ENCODE measurements at places on chromosomes 7 and 10. TPM values are rescaled to one million over a fixed set of nuclear protein-coding genes. Genes with fewer than 3 reads are reported as not detected.

CTAGE6 gene
- total RNA-seq, result 0.58 TPM

WNT16 gene
- 0.38 TPM for total RNA-seq

MORN4 gene
- 5.8 TPM for total RNA-seq

CARD11 gene
- 0.28 TPM for total RNA-seq

RPEL1 gene
- 0.19 TPM for total RNA-seq

NUTM2E gene
- under 0.01 TPM for total RNA-seq

FAM237B gene
- total RNA-seq, result under 0.01 TPM

MPP7 gene
- total RNA-seq, result 0.38 TPM

TRIM50 gene
- not detected for total RNA-seq

PDZD7 gene
- 3.1 TPM for total RNA-seq

HOXA4 gene
- total RNA-seq, result not detected

NAT16 gene
- total RNA-seq, result not detected

CBX3 gene
- 150 TPM for total RNA-seq

NDUFB8 gene
- 156 TPM for total RNA-seq
